Fibroblast of skin of left quadriceps (primary cell): ENCODE measurements at places on chromosomes 1 and 21.
A peak's percentile ranks its signal among the peaks of the same experiment; 100 is the strongest.

- DNase-seq, result no peak
Measured at GRCh38 chr1:240424740-240425464, 187.1 kb downstream of the GREM2 start.

DNA sequence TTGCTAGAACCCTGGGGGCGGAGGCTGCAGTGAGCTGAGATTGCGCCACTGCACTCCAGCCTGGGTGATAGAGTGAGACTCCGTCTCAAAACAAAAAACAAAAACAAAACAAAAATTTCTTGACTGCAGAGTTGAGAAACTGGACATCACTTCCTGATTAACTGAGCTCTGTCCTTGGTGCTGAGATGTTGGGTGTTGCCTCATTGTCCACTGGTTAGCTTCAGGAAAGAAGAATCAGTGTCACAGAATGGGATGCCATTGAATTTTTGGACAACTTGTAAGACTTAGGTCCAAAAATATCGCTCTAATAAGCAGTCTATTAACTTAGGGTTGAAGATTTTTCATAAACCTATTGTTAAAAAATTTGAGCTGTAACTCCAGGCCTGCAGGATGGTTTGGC is 23.8 kb upstream of the KCNA10 start:
- peak; percentile 7 for DNase-seq

GRCh38 chr1:167676916-167677848 is 44.6 kb upstream of the MPZL1 start:
- no peak for DNase-seq

GRCh38 chr1:107151295-107151694 is 10.5 kb downstream of the NTNG1 start:
- DNase-seq, result no peak

- peak; percentile 78 for DNase-seq
Measured at GRCh38 chr1:196209983-196210382, 398.3 kb downstream of the KCNT2 start.

GRCh38 chr21:16900685-16901084 is 612.2 kb upstream of the CXADR start:
- DNase-seq, result no peak

DNA sequence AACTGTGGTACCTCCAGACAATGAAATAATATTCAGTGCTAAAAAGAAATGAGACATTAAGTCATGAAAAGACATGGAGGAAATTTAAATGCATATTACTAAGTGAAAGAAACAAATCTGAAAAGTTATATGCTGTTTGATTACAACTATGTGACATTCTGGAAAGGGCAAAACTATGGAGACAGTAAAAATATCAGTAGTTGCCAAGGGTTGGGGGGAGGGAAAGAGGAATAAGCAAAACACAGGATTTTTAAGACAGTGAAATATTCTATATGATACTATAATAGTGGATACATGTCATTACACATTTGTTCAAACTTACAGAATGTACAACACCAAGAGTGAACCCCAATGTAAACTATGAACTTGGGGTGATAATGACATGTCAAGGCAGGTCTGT is 38.2 kb upstream of the PKN2 start:
- DNase-seq, result no peak

- no peak for DNase-seq
Measured at GRCh38 chr1:68438310-68438709, 11.4 kb downstream of the RPE65 start.

DNA sequence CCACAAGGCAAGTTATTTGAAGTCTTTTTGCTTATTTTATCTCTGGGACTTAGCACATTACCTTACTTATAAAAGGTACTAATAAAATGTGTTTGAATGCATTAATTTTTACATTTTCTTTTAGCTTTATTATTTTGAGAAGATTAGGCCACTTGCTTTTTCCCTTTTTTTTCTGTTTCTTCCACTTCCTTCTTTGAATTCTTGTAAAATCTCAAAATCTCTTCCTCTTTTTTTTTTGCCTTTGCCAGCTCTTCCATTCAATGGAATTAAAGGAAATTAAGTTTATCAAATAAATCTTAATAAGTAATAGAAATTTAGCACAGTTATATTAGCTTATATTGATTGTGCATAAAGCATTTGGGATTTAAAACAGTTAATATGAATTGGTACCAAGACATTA is 260.9 kb downstream of the SRGAP2C start:
- DNase-seq, result no peak

- no peak for DNase-seq
Measured at GRCh38 chr1:88890131-88890530, 1.2 kb downstream of the GTF2B start.

DNA sequence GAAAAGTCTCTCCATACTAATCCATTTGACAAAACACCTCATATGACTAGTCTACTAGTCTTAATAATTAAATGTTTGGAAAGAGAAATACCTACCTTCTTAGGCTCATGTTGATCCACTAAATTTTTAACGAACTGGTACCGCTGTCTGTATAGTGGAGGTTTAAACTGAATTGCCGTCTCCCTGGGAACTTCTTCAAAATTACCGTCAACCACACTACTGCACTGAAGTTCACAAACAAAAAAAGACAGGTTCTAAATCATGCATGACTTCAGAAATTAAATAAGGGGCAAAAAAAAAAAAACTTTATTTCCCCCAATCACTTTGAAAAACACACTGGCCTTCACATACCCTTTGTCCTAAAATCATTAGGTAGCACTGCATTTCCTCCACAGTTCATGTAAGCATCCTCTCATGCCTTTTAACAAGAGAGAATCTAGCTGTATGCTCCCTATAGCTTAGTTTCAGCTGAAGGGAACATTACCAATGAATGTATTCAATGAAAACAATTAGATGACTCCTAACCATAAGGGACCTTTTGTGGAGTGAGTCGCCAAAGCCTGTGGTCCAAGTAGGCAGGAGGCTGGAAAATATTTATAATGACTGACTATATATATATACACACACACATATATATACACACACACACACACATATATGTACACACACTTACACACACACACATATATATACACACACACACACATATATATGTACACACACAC is 3.4 kb downstream of the HENMT1 start:
- no peak for DNase-seq

DNA sequence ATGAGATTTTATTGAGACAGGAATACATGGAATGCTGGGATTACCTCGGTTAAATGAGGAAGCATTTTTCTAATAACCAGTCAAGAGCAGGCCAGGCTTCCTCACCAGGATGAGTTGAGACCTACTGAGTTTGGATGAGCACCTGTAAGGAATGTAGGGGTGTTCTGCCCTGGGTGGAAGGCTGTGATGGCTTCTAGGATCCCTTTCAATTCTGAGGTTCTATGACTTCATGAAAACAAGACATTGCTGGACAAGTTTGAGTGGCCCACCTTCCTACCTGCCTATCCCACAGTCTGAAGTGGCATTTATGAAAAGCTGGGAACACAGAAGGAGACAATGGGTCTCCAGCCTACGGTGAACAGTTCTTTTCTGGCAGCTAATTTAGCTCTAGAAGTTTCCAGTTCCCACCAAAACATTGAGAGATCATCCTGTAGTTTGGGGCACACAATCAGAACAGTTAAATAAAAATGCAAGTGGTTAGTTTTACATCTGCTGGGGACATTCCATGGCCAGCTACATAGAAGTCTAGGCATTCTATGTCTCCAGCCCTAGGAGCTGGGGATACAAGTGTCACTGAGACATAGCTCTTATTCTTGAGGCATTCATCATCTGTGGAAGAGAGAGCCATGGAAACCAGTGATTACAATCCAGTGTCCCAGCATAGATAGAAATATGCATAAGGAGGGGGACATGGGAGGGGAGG is 51.3 kb upstream of the TSPAN2 start:
- no peak for DNase-seq

- DNase-seq, result no peak
Measured at GRCh38 chr21:36576441-36576840, 96.5 kb upstream of the CLDN14 start.

DNA sequence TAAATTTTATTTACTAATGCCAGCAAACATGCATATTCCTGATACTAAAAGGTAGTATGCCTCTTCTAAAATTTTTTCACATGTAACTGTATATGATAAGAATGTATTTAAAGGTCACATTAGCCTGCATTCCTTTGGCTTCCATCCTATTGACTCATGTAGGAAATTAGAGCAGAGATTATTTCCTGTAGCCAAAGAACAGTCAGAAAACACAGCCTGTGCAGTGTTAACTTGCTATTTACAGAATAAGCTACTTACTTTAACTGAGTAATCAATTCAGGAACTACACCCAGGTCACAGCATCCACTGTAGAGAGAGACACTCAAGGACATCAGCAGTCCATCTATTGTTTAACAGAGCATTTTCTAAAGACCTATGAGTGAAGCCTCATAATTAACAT is 154.5 kb upstream of the ADGRL4 start:
- peak; percentile 48 for DNase-seq

- DNase-seq, result no peak
Measured at GRCh38 chr1:944341-945325, 14.4 kb downstream of the NOC2L start.

GRCh38 chr1:37040773-37041172 is 6.5 kb upstream of the GRIK3 start:
- no peak for DNase-seq

GRCh38 chr1:63012339-63012738 is 228.4 kb downstream of the ATG4C start:
- no peak for DNase-seq

- no peak for DNase-seq
Measured at GRCh38 chr1:155196893-155197638, 10.6 kb downstream of the THBS3 start.

- no peak for DNase-seq
Measured at GRCh38 chr1:107184888-107185287, 44.0 kb downstream of the NTNG1 start.

DNA sequence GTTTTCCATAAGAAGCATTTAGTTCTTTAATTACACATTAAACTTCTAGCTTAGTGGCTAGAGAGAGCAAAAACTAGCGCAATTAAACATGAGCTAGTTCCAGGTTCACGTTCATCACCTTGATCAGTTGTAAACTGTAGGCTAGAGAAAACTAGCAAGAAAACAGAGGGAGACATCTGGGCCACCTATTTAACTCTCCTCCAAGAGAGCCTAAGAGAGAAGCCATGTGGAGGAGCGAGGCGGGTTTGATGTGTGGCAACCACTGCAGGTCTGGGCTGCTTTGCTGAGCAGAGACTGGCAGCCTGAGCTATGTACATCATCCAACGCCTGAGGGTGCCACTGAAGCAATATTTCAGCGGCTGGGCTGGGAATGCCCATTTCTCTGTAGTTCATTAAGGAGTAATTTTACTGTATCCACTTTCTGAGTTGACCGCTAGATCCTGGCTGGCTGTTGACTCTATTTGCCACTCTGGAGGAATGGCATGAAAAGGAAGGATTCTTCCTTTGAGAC is 252.9 kb downstream of the DYRK1A start:
- DNase-seq, result no peak

GRCh38 chr1:198620951-198621824 is 17.7 kb upstream of the PTPRC start:
- no peak for DNase-seq

DNA sequence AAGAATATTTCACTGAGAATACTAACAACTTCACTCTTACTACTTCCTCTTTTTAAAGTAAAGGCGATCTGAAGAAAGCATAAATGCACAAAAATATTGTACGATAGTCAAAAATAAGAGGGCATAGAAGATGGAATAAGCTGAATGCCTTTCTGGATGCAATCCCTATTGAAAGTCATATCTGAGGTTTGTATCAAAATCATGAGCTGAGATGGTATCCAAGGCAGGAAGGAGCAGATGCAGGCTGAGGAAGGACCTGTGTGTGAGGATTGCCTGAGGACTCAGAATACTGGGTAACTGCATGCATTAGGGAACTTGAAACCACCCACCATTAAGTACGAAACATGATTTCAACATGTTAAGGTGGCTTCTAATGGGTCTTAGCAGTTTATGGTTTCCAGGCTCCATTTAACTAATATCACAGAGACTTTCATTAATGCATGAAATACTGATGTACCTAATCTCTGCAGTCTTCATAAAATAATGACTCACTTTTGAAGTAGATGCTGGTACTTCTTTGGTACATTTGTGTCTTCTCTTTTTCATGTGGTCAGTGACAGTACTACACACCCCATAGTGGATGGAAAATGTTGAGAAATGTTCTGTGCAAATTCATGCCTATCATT is 29.6 kb upstream of the RGS1 start:
- no peak for DNase-seq

- DNase-seq, result no peak
Measured at GRCh38 chr1:209231476-209232156, 351.9 kb upstream of the CAMK1G start.

GRCh38 chr1:41913014-41913413 is 5.7 kb downstream of the HIVEP3 start:
- DNase-seq, result no peak

- no peak for DNase-seq
Measured at GRCh38 chr1:115138271-115138670, 49.0 kb upstream of the TSPAN2 start.

DNA sequence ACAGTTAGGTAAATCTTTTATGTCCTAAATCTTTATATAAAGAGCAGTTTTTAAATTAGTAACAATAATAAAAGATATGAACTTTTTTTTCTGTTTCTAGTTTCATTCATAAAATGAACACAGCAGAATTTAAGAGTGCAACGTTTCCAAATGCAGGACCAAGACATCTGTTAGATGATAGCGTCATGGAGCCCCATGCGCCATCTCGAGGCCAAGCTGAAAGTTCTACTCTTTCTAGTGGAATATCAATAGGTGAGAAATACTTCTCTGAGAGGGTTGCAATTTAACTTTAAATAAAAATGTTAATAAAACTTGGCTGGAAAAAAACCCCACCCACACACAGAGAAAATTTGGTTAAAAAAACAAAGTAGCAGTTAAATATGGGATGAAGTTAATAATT is 15.0 kb upstream of the ANGPTL1 start:
- no peak for DNase-seq
